ENCODE measurements at places on chromosomes 6 and 20.

DNA sequence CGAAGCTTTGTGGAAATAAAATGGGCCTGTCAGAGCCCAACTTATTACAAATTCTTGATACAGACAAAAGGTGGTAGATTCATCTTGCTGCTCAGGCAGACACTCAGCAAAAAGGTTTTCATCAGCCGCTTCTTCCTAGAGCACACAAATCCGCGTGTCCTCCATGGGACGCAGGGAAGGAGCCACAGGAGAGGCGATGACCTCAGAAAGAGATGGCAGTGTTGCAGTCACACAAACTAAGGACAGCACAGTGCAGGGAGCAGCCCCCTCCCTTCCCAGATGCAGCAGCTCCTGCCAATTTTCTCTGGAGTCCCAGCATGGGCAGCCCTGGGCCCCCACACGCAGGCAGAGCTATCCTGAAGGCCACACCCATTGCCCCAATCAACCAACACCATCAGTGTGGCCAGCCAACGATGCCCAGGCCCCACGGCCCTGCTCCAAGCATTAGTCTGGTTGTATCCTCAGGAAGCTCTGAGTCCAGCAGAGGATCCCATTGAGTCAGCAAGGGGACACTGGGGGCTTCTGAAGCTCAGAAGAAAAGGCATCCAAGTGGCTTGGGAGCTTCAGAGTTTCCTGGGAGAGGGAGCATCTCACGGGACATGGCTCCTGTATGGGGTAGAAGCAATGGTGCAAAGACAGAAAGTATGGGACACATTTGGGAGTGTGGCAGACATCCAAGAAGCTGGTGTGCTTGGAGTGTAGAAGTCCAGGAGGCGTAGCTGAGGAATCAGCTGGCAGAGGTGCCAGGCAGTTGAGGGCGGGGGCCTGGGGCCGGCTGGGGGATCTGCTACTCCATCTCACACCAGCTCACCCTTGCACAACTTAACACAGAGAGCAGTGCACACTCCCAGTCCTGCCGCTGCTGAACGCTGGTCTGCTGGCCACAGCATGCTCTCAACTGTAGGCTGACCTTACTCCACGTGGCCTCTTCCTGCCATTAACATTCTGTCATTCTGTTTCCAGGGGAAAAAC lies 142.1 kb upstream of the CST7 start:
- DNase-seq = no peak

DNA sequence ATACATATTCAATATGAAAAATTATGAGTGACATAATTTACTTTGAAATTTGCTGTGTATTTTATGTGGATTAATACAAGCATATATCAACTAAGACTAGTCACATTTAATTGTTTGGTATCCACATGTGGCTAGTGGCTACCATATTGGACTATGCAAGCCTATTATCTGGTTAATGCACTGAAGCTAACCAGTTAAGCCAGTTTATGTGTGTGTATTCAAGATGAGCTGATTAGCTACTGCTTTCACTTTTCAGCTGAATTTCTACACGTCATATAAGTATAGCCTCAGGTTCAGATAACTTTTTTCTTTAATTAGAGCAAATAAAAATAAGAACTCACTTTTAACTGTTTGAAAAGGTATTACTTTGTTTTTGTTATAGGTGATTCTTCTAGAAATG lies 903.7 kb downstream of the TFAP2A start:
- no peak for DNase-seq

DNA sequence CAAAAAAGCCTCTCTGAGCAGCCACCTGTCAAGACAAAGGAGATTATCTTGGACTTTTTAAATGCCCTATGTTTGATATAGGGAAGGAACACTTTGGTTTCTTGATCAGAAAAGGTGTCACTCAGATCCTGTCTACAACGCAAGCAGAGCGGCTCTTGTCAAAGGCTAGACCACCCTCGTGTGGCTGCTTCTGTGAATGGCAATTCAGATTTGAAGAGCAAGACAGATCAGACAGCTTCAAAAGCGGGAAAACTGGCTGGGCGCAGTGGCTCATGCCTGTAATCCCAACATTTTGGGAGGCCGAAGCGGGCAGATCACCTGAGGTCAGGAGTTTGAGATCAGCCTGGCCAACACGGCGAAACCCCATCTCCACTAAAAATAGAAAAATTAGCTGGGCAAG lies 10.1 kb upstream of the NXT1 start:
- DNase-seq = no peak

GRCh38 chr6:85484948-85485347 lies 35.1 kb downstream of the NT5E start:
- no peak for DNase-seq

DNA sequence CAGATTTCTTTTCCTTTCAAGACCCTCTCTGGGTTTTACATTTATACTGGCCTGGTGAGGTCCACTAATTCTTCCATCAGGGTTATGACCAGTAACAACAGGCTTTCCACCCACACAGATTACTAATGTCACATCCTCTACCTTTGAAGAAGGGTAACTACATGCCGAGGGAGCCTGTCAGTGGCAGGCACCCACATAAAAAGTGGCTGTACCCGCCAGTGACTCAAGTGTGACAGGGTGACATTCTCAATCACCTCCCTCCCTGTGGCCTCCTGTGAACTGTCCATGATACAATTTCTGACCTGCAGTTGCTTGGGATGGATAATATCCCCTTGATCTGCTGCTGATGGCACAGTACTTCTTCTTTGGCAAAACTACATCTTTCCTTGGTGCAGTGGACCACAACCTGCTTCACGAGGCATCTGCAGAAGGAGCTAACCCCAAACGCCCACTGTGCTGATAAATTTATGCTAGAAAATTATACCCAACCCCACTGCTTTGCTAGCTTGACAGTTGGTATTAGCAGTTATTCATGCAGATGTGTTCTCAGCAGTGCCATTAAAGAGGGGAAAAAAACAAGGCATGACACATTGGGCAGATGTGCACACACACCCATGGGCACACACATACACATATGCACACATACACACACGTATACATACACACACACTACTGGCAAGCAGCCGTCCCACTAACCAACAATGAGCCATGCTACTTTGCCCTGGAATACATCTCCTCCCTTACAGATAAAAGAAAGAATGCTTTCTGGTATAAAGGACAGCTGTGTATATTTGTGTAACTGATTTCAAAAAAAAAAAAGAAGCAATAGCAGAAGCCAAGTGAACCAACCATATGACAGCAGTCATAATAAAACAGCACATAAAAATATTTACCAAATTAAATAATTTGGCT lies 20.8 kb downstream of the GFOD1 start:
- no peak for DNase-seq

- DNase-seq = no peak
Measured at GRCh38 chr20:1479831-1480595, 11.2 kb downstream of the SIRPB2 start.

DNA sequence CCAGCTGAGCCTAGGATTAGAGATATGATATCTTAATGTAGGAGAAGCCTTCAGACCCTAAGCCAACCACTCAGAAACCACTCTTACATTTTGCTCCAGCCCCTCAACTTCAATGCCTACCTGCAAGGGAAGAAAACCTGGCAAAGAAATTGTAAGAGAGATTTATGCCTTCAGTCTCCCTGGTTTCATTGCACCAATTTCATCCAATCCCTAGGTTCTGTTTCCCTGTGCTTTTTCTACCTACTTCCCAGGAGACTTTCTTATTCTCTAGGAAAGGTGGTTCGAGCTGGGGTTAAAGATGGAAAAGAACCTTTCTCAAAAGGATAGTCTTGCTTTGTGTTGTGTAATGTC lies 1.1 kb upstream of the TCF21 start:
- DNase-seq = no peak

GRCh38 chr6:56348578-56348977 lies 101.2 kb upstream of the COL21A1 start:
- no peak for DNase-seq

GRCh38 chr6:166420351-166420750 lies 37.6 kb upstream of the MPC1 start:
- DNase-seq = no peak

DNA sequence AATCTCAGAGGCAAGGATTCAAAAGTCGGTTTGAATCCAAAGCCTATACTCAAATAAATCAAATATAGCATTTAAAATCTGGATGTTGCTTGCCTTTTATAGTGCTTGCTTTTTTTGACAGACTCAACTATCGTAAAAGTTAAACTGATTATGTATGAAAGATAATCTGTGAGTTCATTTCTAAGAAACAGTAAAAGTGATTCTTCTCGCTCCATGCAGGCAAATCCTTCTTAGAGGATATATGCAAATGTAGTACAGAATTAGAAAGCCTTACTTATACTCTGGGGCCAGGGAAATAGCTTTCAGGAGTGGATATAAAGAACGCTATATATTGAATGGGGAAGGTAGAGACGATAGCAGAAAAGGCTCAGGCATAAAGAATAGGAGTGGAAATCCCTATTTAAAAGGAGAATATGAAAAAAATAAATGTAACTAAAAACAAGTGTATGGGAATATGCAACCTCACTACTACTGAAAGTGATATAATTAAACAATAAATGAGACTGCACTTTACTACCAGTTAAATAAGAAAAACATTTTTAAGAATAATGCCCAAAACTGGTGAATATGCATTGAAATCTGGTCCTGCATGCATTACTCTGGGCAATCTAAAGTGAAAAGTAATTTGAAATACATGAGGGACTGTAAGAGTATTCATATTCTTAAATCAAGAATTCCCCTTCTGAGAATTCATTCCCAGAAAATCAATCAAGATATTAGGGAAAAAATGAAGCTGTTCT lies 361.8 kb upstream of the PLCB4 start:
- no peak for DNase-seq

GRCh38 chr6:15472621-15473020 lies 190.2 kb downstream of the DTNBP1 start:
- no peak for DNase-seq

DNA sequence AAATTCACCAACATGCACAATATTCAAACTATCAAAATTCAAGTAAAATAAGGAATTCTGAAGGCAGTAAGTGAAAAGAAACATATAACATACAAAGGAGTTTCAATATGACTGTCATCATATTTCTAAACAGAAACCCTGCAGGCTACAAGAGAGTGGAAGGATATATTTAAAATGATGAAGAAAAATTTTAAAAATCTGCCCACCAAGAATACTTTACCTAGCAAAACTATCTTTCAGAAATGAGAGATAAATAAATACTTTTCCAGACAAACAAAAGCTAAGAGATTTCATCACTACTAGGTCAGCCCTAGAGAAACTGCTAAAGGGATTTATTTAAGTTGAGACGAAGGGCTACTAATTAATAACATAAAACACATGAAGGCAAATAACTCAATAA lies 73.8 kb upstream of the MANEA start:
- no peak for DNase-seq

GRCh38 chr6:150018846-150019580 lies 6.3 kb downstream of the RAET1L start:
- DNase-seq = no peak

DNA sequence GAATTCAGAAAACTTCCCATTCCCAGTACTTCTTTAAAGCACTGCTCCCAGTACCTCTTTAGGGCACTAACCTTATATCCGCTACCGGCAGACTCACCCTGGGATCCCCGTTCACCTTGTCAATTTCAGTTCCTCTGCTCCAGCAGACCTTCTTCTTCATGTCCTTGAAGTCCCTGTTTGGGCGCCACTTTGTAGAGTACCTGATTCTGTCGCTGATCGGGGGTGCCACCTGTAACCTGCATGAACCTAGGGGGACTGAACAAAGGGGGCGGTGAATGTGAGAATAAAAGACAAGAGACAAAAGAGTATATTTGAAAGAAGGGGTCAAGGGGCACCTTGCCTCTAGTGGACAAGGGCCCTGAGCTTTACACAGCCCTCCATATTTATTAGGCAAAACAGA lies 4.9 kb upstream of the GINS1 start:
- DNase-seq = no peak

DNA sequence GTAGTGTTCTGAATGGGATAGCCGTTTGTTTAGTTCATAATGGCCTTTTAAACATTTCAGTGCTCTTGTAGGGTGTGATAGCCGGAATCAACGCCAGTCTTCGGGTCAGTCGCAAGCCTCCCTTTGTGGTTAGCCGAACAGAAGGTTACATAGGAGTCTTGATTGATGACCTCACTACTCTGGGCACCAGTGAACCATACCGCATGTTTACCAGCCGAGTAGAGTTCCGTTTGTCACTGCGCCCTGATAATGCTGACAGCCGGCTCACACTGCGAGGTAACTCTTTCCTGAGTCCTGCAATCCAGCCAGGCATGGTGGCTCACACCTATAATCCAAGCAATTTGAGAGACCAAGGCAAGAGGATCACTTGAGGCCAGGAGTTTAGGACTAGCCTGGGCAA lies 20.4 kb downstream of the MTO1 start:
- DNase-seq = no peak

DNA sequence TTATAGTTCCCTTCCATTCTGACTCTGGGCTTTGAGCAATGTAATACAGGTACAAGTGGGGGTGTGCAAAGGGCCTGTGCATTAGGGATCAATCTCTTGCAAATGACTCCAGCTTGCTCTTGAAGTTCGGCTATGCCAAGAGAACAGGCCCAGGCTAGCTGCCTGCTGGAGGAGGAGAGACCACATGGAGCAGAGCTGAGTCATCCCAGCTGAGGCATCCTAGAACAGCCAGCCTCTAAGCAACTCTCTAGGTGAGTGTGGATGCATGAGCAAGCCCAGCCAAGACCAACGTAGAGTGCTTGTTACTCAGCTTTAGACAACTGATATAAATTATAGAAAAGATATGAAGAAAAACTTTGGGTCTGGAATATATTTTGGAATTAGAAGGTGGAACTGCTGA lies 47.6 kb upstream of the RBM24 start:
- DNase-seq = no peak

DNA sequence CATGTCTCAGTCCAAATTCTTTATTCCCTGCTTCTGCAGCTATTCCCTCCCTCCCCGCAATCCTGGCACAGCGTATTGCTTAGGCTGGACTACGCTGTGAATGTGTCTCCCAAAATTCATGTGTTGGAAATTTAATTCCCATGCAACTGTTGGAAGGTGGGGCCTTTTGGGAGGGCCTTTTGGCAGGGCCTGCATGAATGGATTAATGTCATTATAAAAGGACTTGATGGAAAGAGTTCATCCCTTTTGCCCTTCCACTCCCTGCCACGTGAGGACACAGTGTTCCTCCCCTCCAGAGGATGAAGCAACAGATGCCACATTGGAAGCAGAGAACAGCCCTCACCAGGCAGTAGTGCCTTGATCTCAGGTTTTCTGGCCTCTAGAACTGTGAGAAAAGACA lies 20.4 kb upstream of the NOTCH4 start:
- DNase-seq = no peak

- DNase-seq = no peak
Measured at GRCh38 chr20:64107736-64108457, 532 bp upstream of the NPBWR2 start.

DNA sequence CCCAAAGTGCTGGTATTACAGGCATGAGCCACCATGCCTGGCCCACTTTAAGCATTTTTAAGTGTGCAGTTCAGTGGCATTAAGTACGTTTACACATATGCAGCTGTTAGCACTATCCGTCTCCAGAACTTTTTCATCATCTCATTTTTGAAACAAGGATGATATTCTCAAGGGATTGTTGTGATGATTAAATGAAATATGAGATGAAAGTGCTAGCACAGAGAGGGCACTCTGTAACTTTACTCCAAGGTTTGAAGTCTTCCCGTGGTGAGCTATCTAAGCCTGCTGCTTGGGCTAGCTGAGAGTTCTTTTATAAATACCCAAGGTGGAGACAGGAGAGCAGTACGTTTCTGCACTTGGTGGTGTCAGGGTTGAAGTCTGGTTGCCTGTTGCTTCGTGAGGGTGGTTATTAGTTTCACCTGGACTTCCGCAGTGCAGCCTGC lies 6.6 kb downstream of the TM9SF4 start:
- DNase-seq = no peak
